ENCODE measurements at places on chromosomes 12 and 14.

GRCh38 chr12:117878605-117879004, 90.2 kb downstream of the KSR2 start:
- no peak for DNase-seq

GRCh38 chr12:43551971-43552559, at the start of gene ADAMTS20:
Gene ADAMTS20 (minus strand): TSS chr12:43552203. CDS start chr12:43551921, 282 bp downstream.
- DNase-seq: no peak

DNA sequence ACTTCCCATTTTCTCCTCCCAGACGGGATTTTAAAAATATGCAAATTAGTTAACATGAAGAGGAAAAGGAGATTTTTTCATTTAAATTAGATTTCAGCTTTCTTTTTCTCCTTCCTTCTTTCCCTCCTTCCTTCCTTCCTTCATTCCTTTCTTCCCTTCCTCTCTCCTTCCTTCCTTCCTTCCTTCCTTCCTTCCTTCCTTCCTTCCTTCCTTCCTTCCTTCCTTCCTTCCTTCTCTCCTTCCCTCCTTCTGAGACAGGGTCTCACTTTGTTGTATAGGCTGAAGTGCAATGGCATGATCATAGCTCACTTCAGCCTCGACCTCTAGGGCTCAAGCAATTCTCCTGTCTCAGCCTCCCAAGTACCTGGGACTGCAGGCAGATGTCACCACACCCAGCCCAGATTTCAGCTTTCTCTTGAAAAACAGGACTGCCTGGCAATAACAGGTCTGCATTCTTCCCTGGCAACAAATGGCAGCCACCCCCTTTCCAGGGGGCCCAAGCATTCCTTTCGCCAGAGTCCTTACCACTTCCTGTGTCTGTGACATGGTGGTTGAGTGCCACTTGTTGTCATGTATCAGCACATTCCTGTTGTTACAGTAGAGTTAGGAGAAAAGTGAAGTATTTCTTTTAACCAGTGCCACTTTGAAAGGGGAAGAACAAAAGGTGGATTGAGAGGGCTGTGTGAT, 119.1 kb downstream of the PTPN11 start:
- no peak for DNase-seq

GRCh38 chr14:93331728-93332396, 974 bp downstream of the BTBD7 start:
- DNase-seq: no peak

DNA sequence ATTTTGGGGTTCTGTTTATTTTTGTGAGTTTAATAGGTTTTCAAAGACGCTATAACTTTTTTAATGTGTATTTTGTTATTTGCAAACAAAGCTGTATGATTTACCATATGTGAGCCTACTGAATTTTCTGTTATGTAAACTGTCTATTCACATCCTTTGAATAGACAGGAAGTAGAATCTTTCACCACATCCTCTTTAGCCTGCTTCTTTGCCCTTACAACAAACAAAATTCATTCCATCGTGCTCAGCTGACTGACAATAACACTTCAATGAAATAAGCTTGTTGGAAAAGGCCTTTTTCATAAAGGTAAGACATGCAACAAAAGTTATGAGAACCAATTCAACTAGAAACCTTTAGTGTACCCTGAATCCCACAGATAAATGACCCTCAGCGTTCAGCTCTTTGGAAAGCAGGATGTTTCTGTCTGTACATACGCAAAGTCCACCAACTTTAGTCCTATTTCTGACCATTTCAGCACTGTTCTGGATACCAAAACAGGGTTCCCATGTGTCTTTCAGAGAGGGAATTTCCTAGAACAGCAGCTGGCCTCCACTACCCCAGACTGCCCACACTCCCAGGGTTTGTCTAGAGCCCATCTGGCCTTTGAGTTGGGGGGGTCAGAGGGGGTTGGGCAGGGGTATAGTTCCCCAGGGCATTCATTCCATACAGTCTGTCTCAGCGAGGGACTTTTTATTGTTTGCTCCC, 71.3 kb downstream of the DUSP6 start:
- DNase-seq: no peak

GRCh38 chr14:62800577-62800976, 244.7 kb downstream of the KCNH5 start:
- DNase-seq: no peak

DNA sequence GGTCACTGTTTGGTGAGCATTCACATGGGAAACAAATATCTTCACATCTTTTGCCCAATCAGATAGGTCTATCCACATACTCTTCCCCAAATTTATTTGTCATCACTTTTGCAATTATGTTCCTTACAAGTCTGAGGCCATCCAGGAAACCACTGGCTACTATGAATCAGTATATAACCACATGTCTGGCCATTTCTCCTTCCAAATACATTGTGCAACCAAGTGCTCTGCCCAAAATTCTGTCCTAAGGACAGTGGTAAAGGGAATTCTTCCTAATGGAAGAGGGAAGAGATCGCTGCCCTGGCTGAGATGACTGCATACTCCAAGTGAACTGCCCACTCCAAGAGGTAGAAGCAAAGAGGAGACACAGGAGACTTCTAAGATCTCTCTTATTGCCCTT, 148.9 kb upstream of the MAX start:
- DNase-seq: no peak

DNA sequence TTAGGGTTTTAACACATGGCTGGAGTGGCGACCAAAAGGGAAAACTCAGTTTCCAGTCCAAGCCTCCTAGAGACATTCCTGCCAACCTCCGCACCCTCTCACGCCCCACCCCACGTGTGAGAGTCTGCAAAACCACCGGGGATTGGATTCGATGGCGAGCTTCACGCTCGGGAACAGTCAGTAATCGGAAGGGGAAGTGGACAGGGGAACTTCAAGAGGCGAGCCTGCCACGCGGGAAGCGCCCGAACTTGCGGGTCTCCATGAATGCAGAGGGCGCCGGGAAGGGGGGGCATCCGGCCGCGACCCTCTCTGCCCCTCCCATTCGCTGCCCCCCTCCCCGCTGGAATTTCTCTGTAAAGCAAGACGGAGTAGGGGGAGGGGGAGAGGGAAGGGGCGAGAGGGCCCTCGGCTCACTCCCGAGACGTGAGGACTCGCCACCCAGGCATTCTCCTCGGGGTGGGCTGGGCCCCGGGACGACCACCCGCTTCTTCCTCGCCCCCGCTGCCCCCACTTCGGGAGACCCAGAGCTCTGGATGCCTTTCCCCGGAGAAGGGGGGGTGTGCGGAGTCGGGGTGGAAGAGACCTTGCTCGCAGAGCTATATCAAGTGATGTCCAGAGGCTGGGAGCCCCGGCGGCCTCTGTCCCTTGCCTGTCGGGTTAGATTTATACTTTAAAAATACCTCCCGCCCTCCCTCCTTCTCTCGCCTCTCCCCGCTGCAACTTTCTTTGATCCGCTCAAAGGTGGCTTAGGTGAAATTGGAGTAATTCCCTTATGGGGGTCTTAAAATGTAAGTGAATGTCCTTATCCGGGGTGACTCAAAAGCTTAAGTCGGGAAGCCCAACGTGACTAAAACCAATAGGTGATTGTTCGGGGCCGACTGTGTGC, 2.5 kb upstream of the CCND2 start:
- peak; percentile 29 for DNase-seq

DNA sequence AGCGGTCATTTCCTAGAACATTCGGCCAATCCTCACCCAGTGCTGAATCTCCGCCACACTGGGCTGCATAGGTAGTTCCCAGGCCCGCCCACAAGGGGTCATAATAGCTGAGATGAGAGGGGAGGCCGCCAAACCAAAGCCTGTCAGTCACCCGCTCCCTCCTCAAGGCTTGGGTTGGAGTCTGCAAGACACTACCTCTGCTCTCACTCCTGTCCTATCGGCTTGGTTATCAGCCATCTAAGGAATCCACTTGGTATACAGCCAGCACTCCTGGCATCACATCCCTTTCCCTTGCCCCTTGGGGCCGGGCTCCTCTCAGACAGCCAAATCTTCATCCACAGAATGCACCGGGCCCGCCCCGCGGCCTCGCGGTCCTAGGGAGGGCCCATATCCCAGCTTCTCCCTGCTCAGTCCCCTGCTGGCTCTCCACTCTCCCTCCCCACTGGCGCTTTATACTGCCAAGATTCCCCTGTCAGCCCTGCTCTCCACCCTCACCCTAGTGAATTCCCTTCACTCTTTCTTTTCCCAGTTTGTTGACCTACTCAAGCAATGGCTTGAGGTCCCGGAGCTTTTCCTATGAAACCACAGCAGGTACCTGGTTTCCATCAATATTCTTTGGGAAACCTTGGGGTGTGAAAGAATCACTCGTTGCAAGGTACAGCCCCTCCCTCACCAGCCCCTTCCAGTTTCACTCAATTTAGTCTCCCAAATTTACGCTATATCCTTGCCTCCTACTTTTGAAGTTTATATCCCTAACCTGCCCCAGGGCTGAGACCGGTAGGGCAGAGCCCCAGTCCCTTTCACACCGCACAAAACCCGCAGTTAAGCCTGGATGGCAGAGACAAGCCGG, 1.4 kb downstream of the IFFO1 start:
- peak; percentile 66 for DNase-seq

- no peak for DNase-seq
Measured at GRCh38 chr14:86221000-86221399, 691.1 kb downstream of the FLRT2 start.

- no peak for DNase-seq
Measured at GRCh38 chr12:43108656-43109055, 443.3 kb downstream of the ADAMTS20 start.

- DNase-seq: no peak
Measured at GRCh38 chr14:64217308-64217707, 76.9 kb downstream of the ESR2 start.

DNA sequence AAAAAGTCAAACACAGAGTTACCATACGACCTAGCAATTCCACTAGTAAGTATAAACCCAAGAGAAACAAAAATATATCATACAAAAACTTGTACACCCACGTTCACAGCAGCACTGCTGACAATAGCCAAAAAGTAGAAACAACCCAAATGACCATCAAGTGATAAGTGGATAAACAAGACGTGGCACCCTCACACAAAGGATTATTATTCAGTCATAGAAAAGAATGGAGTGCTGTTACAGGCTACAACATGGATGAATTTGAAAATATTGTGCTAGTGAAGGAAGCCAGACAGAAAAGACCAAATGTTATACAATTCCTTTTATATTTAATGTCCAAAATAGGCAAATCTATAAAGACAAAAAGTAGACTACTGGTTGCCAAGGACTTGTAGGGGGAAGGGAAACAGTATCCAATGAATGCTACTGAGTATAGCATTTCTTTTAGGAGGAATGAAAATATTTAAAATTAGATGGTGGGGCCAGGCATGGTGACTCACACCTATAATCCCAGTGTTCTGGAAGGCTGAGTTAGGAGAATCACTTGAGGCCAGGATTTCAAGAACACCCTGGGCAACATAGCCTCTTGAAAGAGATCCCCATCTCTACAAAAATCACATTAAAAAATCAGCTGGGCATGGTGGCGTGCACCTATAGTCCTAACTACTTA, 41.9 kb downstream of the SPTLC2 start:
- DNase-seq: no peak

DNA sequence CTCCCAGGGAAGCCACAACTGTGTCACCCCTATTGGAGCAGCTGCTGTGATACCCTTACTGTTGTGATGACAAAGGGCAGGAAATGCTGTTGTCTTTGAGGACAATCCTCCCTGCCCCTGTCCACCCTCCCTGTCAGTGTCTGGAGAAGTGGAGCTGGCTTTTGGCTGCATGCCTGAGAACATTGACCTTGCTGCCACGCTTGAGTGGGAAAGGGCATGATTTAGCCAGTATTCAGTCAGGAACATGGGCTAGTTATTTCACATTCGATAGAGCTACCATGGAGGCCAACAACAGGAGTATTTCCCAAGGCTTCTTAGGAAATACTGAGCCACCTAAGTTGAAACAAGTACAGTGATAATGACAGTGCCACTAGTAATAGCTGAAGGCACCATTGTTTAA, 59.4 kb downstream of the MYRFL start:
- no peak for DNase-seq

DNA sequence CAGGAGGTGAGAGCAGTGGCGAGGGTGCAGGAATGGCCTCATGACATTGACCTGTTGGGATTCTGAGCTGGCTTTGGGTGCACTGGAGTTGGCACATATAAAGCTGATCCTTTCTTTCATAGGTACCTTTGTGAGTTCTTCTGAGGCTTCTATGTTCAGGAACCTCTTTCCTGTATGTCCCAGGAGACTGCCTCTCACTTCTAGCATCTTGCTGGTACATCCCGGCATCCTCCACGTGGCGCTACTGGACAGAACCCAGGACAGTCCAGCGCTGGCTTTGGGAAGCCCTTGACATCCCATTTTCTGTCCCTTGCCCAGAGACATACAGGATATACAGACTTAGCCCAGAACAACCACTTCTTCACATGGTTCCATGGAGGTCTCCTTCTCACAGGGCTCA, 44.4 kb upstream of the BATF start:
- DNase-seq: no peak

Data from effector CD4-positive, alpha-beta T cell (primary cell).